ENCODE measurements at places on chromosomes 3 and 15.

GRCh38 chr3:88879905-88880304, 227.5 kb upstream of the EPHA3 start:
- no peak for DNase-seq

DNA sequence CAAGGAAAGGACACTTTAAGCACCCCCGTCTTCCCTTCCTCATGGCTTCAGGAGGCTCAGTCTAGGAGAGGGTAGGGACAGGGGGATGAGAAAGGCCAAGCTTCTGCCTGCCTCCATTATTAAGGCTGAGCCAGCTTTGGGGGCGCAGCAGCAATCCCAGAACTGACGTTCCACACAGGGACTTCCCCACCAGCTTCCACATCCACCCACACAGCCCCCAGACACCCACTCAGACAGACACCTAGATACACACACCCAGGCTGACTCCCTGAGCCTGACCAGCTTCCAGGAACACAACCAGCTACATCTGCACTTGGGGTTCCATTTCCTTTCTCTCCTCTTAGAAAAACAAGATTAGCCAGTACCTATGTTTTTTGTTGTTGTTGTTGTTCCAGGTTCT, 4.7 kb downstream of the HCN4 start:
- no peak for DNase-seq

DNA sequence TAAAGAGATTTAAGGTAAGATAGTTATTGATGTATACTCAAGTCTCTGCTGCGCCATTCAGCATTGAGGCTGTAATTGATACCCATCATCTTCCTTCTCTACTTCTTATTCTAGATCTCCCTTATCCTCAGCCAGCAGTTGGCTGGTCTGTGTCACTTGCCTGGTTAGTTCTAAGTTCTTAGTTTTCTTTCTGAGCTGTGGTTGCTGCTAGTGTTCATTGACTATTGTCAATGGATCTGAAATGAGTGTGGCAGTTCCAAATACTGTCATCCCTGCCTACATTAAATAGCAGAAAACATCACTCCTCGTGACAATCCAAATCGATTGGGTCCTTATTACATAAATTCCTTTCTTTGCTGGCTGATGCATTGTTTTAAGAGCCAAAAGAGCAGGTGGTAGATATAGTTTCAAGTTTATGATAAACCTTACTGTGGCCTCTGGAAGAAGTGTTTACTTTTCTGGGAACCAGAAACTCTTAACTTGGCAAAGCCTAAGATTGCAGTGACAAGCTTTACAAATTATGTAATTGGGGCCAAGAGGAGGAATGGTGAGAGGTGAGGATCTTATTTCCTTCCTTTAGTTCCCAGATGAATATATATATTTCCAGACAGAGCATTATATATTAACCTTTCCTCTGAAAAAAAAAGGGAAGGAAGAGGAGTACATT, 168.0 kb downstream of the GMNC start:
- no peak for DNase-seq

DNA sequence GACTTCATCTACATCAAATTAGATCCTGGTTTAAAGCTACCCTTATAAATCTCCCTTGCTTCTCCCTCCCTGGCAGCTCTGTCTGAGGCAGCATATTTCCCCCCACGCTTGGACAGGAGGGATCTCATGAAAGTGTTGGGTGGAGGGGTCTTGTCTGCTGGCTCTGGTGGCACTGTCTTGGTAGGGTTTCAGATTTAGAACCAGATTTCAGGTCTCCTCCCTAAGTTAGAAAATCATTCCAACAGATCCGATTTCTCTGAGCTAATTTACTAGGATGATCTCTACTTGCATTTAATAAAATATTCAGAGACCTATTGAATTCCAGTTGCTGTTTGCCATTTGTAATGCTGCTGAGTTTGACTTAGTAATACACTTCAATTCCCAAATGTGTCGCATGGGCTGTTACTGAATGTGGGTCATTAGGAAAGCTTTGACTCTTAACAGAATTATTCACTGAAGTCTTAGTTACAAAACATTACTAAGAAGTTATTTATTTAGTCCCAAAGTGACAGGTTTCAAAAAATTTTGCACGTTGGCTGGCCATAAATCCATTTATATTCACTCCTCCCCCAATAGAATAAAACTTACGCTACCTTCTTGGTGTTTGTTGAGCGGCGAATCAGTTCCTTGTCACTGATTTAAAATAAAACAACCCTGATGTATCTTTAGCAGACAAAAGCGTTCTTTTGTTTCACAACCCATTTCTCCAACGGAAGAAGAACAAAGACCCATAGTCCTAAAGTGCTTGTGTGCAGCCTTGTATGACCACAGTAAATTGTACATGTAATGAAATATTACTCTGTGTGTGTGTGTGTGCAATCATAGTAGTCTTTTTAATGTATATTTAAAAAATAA, 84.5 kb downstream of the TRAK1 start:
- DNase-seq: no peak

- no peak for DNase-seq
Measured at GRCh38 chr3:134236505-134237170, 14.0 kb downstream of the RYK start.

GRCh38 chr15:99590913-99591646, 25.3 kb downstream of the MEF2A start:
- no peak for DNase-seq

DNA sequence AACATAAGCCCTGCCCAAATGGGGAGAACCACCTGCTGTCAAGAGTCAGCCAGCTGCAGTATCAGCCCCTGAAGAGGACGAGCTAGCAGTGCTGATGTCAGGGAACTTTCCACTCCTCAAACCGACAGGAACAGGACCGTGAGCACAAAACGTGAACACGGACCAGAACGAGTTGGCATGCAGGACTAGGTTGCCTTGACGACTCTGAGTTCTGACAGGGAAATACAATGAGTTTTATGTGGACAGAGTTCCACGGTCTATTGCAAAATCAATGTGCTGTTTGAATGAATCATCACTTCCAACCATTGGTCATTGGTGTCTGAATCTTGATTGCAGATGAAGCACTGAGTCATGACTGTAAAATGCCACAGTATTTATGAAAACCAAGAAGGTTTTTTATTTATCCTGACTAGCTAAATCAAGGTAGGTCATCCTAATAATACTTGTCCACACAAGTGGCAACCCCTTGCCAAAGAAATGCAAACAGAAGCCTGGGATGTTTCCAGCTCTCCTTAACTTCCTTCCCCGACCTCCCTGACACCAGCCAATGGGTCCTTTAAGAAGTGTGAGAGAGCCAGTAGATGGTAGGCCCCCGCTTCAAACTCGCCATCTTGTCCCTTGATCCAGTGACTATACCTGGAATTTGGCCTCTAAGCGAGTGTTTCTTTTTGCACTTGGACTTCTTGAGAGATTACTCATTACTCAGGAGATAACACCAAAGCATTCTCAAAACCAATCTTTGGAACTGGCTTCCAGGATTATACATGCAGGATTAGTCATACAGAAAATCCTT, 119.6 kb downstream of the ASB7 start:
- no peak for DNase-seq

DNA sequence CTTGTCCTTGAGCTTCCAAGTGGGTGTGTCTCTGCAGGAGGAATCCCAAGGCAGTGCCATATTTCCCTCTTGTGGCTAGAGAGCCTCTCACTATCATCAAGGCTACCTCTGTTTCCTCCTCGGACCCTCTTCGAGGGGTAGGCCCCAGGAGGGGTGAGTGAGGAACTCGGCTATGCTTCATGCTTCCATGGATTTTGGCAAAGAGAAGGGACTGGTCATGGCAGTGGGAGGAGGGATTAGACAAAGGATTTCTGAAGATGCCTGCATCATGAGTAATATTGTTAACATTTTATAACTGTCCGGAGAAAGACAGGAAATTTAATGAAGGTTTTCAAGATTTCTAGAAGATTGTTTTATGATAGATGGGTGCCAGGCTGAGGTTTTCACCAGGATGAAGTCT, 241.5 kb downstream of the CLSTN2 start:
- DNase-seq: no peak
